ENCODE measurements at places on chromosomes 5 and 9.

GRCh38 chr5:83777856-83778255 is 57.2 kb upstream of the HAPLN1 start:
- no peak for DNase-seq

DNA sequence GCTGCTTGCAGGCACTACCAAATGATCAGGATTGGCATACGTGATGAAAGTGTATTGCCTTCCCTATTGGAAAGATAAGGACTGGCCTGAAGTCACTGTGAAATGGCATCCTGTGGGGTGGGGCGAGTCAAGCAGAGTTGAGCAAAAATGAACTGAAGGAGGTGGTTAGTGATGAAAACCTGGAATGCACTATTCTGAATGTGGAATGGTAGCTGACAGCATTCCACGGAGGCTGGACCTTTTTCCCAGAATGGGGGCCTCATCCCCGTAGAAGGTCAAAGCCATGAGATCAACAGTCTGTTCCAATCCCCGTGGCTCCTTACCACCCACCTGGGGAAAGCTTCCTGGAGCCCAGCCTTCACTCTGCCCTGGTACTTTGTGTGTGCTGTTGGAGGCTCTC is 37.7 kb downstream of the ASS1 start:
- no peak for DNase-seq

- DNase-seq, result no peak
Observed at GRCh38 chr9:69975681-69976080, 68.0 kb upstream of the MAMDC2 start.

DNA sequence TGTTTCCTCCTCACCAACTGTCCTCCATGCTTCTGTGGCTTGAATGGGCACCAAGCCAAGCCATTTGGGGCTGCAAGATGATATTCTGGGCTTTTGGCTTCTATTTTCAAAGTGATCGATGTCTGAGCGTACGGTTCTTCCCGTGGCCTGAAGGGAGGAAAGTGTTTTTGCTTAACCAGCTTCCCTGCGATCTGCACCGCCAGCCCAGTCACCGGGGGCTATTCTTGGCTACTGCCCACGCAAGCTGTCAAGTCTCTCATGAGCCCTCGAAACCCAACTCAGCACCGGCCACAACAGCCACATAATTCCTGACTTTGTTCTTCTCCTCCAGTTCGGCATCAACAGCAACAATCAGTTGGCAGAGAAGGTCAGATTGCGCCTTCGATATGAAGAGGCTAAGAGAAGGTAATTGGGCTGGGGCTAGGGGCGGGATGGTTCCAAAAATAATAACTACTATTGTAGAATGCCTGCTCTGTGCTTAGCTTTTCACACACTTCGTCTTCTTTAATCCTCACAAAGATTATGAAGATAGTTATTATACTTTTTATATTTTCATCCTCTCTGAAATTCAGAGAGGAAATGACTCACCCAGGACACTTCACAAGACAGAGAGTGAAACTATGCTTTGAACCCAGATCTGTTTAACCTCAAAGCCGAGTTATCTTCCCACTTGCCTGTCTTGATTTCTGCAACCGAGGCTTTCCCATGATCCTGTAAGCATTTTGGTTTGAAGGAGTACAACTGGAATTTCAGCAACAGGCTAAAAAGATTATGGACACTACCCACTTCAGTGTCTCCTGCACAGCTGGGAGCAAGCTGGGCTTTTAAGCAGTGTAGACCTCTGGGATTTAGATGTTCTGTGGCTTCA is 76.4 kb upstream of the RARS1 start:
- DNase-seq, result no peak

- no peak for DNase-seq
Observed at GRCh38 chr5:99775189-99775588, 760.0 kb upstream of the FAM174A start.

DNA sequence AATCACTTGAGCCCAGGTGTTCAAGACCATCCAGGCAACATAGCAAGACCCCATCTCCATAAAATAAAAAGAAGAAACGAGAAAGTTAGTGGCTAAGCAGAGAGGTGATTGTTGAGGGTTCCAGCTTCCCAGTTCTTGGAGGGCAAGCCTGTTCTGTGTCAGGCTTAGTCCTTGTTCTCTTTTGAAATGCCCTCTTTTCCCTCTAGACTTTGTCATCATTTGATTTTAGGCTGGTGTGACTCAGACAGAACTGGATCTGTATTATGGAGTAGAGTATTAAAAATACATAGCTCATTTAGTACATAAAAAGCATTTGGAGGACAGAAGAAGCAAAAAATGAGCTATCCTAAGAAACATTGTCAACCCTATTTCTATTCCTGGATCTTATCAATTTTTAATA is 159.4 kb downstream of the CD180 start:
- no peak for DNase-seq

DNA sequence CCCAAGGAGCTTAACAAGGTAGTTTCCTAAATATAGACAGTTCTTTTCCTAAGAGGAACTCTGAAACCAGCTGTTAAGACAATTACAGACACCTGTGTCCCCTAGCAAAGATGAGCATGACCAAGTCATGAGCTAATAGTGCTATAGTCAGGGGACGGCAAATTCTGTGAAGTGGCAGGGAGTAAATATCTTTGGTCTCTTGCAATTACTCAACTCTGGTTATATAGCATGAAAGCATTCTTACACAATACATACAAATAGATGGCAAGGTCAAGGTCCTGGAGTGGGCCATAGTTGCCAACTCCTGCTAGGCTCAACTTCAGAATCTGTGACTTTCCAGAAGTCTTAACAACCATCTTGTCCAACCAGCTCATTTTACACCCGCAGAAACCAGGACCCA is 103.7 kb downstream of the RFK start:
- DNase-seq, result no peak

- no peak for DNase-seq
Observed at GRCh38 chr5:123605822-123606221, 93.8 kb downstream of the CSNK1G3 start.

GRCh38 chr9:127182901-127183746 is 60.7 kb upstream of the ANGPTL2 start:
- no peak for DNase-seq

GRCh38 chr9:137788561-137789294 is 88.9 kb upstream of the CACNA1B start:
- DNase-seq, result no peak

DNA sequence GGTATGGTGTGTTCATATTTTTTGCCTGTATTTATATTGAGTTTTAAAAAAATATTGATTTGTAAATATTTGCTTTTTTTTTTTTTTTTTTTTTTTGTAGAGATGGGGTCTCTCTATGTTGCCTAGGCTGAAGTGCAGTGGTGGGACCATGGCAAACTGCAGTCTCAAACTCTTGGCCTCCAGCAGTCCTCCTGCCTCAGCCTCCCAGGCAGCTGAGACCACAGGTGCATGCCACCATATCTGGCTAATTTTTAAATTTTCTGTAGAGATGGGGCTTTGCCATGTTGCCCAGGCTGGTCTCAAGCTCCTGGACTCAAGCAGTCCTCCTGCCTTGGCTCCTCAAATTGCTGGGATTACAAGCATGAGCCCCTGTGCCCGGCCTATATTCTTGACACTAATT is 78.3 kb downstream of the RASGRF2 start:
- DNase-seq, result no peak

GRCh38 chr5:159005062-159005461 is 94.7 kb downstream of the EBF1 start:
- DNase-seq, result no peak

DNA sequence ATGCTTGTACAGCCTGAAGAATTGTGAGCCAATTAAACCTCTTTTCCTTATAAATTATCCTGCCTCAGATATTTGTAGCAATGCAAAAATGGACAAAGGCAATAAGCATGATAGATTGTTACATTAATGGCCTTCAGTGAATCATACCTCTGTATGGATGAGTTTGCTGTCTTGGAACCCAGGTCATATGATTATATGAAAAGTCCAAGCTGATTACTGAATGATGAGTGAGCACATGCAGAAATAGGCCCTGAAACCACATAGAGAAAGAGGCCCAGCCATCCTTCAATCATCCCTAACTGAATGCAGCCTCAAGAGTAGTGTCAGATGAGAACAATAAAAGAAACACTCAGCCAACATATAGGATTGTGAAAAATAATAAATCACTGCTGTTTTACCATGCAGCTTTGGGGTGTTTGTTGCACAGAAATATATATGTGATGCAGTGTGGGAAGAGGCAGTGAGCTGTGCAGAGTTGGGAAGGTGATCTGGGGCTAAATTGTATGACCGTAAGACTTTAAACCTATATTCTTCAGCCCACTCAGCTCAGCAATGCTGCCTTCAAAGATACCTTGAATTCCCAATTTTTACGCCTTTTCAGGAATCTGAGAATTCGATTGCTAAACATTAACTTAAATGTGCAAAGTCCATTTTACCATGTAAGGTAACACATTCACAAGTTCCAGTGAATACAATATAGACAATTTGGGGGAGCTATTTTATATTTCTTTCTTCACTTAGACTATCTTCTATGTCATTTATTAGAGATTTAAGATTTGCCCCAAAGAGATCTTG is 36.3 kb upstream of the SHISAL2B start:
- DNase-seq, result no peak

DNA sequence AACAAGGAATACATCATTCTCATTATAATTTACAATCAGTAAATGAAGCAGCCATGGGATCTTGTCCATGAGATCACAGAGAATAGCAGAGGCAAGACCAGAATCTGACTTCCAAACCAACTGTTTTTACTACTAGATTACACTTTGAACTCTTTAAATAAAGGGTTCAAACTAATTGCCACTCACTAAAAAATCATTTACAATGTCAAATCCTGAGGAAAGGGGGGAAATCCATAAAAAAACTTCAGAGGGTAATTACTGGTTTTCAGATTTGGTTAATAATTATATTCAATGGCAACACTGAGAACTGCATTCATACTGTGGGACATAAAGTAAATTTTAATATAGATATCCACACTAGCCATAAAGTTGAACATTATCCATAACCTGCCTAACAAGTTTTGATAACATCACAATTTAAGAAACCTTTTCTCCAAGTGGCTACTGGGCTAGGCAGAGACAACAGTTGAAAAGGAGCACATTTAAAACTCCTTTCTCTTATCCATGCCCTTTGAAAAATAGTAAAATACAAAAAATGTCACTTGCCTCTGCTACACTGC is 15.9 kb downstream of the PLPP1 start:
- no peak for DNase-seq

DNA sequence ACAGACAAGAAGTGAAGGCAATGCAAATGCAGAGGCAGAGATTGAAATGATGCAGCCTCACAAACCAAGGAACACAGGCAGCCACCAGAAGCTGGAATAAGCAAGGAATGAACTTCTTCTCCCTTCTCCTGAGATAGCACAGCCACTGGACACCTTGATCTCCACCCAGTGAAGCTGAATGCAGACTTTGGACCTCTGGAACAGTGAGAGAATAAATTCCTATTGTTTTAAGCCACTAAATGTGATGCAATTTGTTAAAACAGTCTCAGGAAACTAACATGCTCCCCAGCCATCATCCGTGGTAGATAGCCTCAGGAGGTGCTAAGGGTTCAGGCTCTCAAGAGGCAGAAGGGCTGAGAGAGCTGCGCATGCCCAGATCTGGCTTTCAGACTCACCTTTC is 512.2 kb upstream of the ZNF608 start:
- no peak for DNase-seq

DNA sequence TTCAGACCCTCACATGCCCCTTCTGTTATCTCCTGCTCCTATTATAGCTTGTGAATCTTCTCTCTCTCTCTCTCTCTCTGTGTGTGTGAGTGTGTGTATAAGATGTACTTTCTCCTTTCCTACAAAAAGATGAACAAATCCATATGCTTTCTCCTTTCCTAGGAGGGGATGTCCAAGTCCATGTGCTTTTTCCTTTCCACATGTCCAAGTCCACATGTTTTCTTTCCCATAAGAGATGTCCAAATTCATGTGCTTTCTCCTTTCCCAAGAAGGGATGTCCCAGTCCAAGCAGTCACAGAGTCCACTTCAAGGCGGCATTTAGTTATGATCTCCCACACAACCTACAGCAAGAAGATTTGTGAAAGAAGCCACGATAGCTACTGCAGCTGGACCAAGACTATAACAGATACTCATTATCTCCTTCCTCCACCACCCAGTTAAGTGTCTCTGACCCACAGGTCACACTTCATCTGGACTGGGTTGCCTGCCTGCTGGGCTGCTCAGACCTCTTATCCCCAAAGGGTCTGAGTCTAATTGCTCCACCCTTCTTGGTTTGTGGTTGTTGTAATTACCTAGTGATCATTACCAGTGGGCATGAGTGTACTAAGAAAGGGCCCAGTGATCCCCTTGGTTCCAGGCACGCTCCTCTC is 18.4 kb upstream of the FOXI1 start:
- no peak for DNase-seq

GRCh38 chr9:126233913-126234525 is 92.6 kb upstream of the MVB12B start:
- no peak for DNase-seq

- DNase-seq, result no peak
Observed at GRCh38 chr5:149679876-149680809, 50.0 kb upstream of the PPARGC1B start.

GRCh38 chr5:15731699-15732098 is 231.7 kb downstream of the FBXL7 start:
- DNase-seq, result no peak

GRCh38 chr9:8384091-8384490 is 584.5 kb upstream of the DMAC1 start:
- no peak for DNase-seq

DNA sequence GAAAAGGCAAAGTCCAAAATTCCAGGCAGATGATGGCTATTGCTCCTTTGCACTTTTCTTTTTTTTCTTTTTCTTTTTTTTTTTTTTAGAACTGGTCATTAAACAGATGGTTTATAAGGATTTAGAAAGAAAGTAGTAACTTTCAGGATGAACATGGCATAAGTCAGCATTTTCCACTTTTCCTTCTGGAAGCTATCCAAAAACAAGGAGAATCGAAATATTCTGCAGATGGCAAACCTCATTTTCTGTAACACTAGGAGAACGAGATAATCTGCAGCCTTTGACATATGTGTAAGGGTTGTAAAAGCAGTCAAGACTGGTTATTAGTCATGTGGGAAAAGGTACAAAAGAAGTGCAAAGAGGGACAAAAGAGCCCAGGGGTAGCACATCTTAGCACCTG is 69.1 kb upstream of the PUM3 start:
- no peak for DNase-seq

Data from CD4-positive, alpha-beta T cell treated with Interleukin-4 for 1 hour (primary cell).